ENCODE measurements at places on chromosomes 1 and 21.

- peak; percentile 66 for DNase-seq
Observed at GRCh38 chr1:10510520-10511493, 36.1 kb downstream of the PEX14 start.

DNA sequence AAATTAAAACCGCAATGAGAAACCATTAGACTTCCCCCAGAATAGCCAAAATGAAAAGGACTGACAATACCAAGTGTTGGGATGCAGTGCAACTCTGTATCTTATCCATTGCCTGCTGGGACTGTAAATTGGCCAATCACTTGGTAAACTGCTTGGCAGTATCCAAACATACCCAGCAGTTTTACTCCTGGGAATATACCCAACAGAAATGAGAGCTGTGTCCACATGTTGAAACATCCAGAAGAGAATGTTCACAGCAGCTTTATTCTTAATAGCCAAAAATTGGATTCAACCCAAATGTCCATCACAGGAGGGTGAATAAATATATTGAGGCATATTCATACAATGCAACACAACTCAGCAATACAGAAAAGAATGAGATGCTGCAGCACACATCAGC, 13.7 kb upstream of the FAM20B start:
- DNase-seq = no peak

- no peak for DNase-seq
Observed at GRCh38 chr1:36486439-36487335, 4.0 kb upstream of the CSF3R start.

GRCh38 chr1:243731974-243732625, 117.9 kb downstream of the AKT3 start:
- no peak for DNase-seq

- no peak for DNase-seq
Observed at GRCh38 chr1:8665833-8666232, 151.6 kb downstream of the RERE start.

GRCh38 chr1:106620521-106620954, 435.9 kb upstream of the PRMT6 start:
- DNase-seq = no peak

DNA sequence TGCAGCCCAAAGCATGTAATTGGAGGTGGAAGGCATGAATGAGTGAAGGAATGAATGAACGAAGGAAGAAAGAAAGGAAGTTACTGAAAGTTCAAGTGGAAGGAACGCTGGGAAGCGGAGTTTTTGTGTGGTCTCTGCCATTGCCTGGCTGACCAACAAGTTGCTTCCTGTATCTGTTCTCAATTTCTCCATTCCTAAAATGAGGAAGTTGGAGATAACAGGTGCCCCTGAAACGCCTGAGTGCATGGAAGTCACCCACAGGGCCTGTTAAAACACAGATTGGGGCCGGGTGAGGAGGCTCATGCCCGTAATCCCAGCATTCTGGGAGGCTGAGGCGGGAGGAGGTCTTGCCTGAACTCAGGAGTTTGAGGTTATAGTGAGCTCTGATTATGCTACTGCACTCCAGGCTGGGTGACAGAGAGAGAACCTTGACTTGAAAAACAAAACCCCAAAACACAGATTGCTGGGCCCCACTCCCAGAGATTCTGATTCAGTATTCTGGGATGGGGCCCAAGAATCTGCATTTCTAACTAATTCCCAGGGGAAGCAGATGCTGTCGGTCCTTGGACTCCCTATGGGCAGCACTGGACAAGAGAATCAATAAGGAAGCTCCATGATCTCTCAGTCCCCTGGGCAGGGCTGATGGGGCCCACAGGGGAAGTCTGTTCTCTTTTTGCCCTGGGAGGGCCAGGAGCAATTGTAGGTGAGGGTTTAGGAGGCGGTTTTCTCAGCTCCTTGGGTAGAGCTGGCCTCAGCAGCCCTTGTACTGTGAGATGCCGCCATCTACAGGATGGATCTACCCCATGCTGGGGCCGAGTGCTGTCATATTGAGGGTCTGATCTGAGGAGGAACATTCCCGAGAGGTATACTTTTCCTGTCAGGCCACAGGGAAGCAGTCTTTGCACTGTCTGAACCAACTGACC, 3.3 kb upstream of the CNR2 start:
- DNase-seq = peak; percentile 51

- DNase-seq = no peak
Observed at GRCh38 chr1:38051079-38051543, 4.5 kb upstream of the POU3F1 start.

- DNase-seq = no peak
Observed at GRCh38 chr1:187477535-187477934, 648.8 kb downstream of the PLA2G4A start.

DNA sequence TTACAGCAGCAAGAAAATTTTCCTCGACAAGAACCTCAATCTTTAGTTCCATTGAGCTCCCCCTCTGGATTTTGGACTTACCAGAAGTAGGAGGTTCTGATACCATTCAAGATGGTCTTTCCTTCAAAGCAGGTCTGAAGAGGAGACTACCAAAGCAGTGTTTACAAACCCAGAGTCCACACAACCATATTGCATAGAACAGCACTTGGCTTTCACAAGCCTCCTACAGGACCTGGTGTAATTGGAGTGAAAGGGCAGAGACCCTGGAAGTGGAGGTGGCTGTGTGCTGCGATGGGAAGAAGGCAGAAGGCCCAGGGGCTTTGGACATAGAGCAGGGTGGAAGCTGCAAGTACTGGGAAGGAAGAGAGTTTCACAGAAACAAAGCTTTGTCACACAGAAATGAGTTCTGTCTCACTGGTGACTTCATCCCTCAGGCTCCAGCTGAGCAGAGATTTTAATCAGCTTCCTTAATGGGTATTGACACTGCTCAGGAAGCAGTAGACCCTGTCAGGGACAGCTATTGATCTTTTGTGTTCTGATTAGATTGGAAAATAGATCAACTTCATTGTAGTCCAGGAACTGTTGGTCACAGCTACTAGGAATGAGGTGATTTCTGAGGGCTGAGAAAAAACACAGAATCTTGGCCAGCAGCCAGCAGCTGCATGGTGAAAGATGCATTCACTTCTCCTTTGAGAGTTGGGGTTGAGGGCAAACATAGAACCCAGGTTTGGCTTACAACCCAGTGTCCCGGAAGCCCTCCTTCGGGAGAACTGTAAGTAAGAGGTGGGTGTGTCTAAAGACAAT, 124.0 kb downstream of the SYT2 start:
- DNase-seq = no peak

GRCh38 chr1:152061952-152062351, 25.1 kb upstream of the S100A11 start:
- DNase-seq = no peak

DNA sequence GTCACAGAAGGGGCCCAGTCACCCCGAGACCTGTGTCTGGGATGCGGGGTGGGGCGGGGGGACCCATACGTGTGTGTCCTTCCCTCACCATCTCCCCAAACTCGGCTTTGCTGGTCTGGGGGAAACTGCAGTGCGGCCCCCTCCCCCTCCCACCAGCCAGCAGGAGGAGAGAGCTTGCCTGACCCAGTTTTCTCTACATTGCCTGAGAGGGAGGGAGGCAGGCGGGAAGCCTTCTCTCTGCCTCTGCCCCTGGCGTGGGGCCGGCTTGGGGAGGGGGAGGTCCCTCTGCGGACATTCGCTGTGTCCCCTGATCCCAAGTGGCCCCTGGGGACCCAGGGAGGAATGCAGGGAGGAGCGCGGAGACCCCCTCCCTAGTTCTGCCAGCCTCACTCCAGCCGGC, 3.9 kb downstream of the EPHA8 start:
- no peak for DNase-seq

GRCh38 chr1:152110860-152111514, 4.3 kb downstream of the TCHH start:
- DNase-seq = peak; percentile 50

- DNase-seq = no peak
Observed at GRCh38 chr1:99737016-99737415, 29.4 kb downstream of the FRRS1 start.

DNA sequence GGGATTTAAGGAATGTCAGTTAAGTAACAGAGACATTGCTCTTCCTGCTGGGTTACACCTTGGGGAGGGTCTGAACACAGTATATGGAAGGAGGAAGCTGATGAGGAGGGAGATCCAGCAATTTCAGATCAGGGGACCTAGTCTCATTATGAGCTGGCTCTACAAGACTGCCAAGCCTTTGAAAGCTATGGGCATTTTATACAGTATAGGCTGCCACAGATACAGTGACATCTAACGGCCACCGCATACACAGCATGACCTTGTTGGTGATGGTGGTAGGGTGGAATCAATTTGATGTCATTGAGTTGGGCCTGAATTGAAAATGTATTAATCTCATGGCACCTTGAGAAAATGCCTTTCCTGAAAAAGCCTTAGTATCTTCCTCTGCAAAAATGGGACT, 22.6 kb upstream of the ZP4 start:
- no peak for DNase-seq

- DNase-seq = no peak
Observed at GRCh38 chr1:53954128-53954527, 8.0 kb downstream of the LRRC42 start.

DNA sequence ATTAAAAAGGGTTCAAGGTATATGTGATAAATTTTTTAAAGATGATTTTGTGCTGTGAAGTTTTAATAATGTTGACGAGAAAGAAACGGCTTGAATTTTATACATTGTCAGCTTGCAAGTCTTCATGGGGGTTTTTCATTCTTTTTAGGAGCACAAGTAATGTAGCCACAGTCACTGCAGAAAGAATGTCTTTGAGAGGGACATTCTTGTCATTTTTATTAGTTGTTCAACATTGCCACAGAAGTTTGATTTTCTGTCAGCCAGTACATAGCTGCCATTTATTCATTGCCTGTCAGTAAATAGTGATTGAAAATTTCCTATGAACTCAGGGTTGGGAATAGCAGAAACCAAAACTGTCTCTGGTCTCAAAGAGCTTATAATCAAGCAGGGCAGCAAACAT, 156.3 kb downstream of the DHRS3 start:
- no peak for DNase-seq

DNA sequence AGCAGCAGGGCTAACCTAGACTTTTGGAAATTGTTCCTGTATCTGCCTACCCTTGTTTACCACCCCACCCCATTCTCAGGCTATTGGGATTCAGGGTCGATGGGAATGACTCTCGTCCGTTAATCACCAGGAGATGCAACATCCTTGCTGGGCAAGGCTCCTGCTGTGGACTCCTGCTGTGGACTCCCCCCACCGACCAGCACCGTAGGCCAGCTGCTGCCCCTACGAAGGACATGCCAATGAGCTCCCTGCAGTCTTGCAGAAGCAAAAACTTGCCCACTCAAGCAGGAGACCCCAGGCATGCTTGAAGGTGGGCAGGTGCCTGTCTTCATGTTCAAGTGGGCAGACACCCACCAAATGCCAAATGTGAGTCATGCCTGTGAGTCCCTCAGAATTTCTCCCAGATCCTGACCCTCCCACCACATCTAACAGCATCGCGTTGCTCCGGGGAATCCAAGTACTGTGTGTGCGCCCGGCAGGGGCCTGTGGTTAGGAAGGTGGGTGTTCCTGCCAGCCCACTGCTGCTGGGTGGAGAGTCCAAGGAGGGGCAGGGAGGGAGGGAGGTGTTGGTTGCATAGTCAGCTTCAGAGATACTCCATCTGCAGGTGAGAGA, 41.7 kb upstream of the SOX13 start:
- no peak for DNase-seq

DNA sequence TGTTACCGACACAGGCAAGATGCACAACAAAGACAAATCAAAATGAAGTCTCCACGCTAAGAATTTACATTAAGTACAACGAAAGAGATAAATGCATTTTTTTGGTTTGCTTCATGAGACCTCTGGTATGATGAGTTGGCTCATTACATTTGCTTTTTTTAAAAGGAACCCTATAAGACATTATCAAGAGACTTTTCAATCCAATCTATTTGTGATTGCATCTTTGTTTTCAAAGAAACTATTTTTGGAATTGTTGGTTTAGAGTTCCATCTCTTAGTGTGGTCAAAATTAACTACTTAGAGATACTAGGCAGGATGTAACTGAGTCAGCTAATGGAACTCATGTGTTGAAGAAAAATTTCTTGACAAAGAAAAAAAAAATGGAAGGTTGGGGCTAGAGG, 200.1 kb downstream of the ZC3H11B start:
- no peak for DNase-seq

DNA sequence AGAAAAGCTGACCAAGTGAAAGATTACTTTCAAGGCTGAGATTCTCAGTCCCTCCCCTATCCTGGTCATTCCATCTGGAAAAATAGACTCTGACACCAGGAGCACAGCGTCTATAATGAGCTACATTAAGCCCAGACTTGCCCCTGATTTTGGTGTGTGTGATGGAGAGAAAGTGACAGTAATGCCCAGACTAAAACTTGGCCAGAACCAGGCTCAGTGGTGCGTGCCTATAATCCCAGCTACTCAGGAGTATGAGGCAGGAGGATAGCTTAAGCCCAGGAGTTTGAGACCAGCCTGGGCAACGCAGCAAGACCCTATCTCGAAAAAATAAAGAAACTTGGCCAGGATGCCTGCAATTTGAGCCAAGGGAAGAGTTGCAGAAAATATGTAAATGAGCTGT, 15.9 kb downstream of the PLEKHA6 start:
- DNase-seq = no peak

GRCh38 chr1:52659356-52659755, 26.4 kb downstream of the SHISAL2A start:
- DNase-seq = no peak

- no peak for DNase-seq
Observed at GRCh38 chr1:20701446-20701845, 16.4 kb downstream of the KIF17 start.

DNA sequence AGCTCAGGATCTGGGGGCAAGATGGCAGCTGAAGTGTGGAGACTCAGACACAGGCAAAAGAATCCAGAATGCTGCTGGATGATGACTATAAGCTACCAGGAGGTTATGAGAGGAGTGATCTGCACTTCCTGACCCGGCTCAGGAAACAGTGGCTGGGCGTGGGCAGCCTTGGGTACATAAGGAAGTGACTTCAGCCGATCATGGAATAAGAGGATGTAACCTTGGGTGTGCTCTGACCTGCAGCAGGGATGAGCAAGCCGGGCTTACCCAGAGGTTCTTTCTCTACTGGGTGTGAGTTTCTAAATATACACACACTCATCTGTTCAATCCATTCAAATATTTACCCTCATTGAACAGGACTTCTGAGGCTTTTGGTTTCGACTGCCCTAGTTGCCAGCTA, 62.7 kb downstream of the CD34 start:
- DNase-seq = no peak
